Activated naive CD4-positive, alpha-beta T cell (primary cell): ENCODE measurements at places on chromosomes 2 and 18.

- no peak for DNase-seq
Observed at GRCh38 chr2:39743269-39743776, 35.7 kb downstream of the THUMPD2 start.

DNA sequence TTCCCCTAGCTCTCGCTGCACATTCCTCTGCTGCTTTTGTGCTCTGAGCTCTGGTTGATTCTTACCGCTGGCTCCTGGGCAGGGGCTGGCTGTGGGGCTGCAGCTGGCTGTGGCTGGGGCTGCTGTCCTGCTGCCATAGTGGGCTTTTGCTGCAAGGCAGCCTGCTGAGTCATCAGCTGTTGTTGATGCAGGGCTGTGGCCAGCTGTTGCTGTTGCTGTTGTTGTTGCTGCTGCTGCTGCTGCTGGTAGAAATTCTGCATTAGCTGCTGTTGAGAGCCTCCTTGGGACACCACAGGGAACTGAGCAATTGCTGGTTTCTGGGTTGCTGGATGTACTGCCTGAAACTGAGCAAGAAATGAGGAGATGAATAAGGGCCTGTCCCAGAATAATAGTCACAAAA lies 77.2 kb upstream of the NFU1 start:
- no peak for DNase-seq

GRCh38 chr2:43224571-43225092 lies 1.8 kb downstream of the ZFP36L2 start:
- no peak for DNase-seq

DNA sequence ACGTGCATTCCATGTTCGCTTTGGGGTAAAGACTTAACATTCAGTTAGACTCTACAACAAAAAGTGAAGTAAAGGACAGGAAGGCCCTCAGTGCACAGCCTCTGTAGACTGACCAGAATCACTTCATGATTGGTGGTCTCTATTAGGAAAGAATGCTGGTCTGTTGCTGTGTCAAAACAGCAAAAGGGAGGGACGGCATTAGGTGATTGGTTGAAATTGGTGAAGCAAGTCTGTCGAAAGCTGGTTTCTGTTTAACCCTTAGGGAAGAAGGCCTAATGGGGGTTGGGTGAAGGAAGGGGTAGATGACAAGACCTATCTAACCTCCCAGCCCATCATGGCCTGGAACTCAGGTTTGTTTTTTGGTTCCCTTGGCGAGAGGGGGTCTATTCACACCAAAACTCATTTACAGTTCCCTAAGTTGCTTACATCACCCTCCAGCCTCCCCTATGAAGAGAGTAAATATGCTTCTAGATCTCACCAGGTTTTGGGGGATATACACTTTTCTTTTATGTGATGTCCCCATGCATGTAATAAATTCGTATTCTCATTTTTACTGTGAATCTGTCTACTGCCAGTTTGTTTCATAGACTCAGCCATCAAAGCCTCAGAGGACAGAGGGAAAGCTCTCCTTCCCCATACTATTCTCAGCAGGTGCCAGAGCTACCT lies 65.6 kb downstream of the TMEM17 start:
- DNase-seq: no peak

GRCh38 chr18:45004546-45005080 lies 323.9 kb downstream of the SETBP1 start:
- no peak for DNase-seq

DNA sequence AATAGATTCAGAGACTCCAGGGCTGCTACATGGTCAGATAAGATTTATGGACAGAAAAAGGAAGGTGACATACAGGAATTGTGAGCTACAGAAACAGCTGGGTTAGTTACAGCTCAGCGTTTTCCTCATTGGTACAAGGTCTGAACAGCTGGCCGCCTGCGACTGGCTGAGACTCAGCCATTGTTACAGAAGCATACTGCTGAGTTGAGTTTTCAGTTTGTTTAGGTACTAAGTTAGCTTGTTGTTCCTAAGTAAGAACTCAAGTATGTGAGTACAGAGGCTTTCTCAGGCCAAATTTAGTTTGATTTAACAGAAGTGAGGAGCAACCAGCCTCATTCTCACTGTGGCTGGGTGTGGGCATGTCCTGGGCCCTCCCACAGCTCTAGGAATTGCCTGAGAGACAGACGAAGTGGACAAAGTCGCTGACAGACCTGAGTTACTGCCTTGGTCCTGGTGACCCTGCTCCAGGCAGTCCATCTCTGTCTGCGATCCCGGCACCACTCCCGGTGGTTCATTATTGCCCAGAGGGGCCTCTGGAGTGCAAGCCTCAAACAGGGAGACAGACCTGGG lies 27.8 kb upstream of the RHOB start:
- DNase-seq: no peak

GRCh38 chr2:64861452-64862397 lies 127.5 kb upstream of the SLC1A4 start:
- DNase-seq: no peak

DNA sequence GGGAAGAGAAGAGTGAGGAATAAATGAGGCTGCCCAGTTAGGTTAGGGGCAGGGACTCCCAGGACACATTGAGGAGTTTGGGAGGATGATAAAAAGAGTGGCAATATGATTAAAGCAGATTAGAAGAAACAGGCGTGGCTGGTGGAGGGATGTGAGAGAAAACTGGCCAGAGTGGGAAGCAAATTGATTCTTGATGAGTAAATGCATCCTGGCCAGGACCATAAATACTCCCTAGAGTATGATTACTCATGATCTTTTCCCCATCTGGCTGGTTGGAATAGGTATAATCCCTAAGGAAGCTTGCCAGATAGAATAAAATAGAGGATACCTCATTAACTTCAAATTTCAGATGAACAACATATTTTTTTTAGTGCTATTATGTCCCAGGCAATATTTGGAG lies 21.5 kb upstream of the DAW1 start:
- no peak for DNase-seq

DNA sequence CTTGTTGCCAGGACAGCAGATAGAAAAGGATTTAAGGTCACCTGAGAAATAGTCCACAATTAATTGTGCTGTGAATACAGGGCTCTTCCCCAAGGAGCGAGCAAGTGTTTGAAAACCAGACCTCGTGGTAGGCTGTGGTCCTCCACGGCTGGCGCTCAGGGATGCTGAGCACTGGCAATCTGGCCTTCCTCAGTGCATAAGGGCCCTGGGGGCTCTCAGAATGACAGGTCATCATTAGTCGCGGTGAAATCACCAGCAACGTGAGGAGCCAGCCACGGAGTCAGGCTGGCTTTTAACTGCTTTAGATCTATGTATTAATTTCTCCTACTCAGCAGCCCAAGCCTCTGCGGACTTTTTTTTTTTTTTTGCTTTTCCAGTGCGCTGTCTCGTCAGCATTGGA lies 148.5 kb downstream of the FHOD3 start:
- no peak for DNase-seq

- no peak for DNase-seq
Observed at GRCh38 chr2:226327830-226328229, 471.8 kb downstream of the IRS1 start.

DNA sequence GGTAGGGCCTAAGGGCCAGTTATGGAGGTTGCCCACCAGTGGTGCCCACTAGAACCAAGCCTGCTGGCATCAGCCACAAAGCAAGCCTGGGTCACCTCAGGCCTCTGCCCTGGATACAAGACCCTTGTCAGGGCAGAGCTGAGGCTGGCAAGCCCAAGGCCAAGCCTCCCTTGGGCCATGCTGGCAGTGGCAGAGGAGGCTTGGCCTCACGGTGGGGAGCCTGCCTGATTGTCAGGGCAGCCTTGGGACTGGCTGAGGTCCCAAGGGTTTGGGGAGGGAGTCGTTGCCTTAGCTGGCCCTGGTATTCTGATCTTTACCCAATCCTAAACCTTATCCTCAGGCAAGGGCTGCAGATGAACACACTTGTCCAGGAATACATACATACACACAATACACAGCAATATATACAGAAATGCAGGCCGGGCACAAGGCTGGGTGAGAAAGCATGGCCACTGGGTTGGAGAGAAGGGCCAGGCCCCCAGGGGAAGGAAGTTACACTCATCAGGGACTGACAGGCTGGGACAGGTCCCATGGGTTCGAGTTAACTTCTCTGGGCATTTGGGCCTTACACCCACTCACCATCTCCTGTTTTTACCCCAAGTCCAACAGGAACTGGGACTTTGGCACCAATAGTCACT lies 21.0 kb downstream of the CCT7 start:
- DNase-seq: no peak

DNA sequence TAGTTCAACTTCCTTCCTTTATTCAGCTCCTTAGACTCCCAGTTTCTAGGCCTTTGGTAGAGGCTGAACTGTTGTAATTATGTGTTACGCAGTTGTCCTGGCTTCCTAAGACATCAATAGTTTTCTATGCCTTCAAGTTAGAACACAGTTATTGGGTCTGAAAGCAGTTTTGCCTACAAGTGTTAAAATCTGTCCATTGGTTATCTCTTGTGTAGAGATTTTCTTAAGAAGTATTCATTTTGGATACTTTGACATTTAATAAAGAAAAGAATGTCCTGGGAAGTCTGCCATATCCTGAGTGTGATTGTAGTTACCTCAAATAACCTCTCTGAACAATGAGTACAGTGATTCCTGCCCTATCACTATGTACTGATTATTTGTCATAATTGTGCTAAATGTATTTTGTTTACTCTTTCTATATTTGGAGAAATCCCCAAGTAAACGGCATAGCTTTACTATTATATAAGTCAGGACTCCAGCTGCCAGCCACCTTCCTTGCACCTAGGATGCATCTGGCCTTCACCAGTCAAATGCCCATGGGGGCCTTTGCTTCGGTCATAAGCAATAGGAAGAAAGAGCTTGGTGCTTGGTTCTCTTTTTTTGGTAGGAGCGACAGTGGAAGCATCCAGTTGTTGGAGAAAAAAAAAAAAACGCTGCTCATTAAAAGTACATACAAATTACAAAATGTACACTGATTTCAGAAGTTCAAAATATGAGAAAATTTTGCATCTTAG lies 449.5 kb upstream of the PKDCC start:
- DNase-seq: no peak

DNA sequence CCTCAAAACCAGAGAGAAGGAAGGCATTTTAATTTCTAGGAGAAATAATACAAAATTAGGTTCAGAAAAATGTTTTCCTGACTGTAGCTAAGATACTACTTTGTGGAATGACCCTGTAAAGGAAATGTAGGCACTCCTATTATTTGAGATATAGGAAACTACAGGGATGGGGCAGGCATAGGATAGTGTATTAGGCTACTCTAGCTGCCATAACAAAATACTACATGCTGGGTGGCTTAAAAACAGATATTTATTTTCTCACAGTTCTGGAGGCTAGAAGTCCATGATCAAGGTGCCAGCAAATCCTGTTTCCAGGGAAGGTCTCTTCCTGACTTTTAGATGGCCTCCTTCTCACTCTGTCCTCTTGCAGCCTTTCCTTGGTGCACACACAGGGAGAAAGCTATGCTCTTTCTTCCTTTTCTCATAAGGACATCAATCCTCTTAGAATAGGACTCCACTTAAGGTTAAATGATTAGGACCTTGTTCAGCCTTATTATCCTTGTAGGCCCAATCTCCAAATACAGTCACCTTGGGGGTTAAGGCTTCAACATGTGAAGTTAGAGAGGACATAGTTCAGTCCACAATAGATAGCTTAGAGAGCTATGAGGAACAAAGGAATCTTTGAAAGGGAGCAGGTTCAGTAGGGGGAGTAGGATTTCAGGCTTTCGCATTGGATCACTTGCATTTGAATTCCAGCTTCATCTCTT lies 14.0 kb upstream of the CAVIN2 start:
- DNase-seq: no peak

DNA sequence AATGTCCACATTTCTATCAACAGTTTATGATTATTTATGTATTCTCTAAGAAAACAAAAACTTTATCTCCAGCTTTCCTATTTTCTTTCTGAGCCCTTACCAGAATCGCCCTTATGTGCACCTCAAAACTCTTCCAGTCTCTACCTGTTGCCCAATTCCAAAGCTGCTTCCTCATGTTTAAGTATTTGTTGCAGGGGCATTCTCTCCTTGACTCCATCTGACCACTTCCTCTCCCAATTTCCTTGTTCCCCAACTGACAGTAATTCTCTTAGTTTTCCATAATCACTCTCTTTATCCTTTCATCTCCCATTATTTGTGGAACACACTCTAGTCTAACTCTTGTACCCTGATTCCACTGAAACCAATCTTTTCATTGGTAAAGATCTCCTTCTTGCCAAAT lies 105.4 kb upstream of the RBBP8 start:
- DNase-seq: no peak

DNA sequence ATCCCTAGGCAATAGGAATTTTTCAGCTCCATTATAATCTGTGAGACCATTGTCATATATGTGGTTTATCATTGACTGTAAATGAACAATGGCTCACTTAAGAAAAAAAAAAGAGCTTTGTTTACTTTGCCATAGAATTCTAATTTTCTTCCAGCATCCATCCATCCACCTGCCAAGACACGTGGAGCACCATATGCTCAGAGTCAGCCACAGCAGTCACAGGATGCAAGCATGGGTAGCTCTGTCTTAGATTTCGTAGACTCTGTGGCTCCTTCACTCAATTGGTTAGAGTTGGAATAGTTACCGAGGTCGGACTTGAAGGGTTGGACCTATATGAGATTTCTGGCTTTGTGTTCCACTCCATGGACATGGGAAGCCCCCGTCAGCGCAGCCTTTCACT lies 75.6 kb downstream of the COA5 start:
- DNase-seq: no peak

DNA sequence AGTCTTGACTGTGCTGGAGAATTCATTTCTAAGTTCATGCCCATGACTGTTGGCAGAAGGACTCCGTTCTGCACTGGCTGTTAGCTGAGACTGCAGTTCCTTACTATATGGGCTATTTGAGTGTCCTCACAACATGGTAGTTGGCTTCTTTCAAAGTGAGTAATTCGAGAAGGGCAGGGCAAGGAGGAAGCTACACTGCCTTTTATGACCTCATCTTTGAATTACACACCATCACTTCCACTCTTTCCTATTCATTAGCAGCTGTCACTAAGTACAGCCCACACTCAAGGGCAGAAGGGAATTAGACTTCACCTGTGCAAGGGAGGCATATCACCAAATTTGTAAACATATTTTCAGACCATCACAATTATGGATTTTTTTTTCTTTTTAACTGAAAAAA lies 55.9 kb upstream of the EPAS1 start:
- DNase-seq: no peak
